Vagina (tissue), 2 donors: ENCODE measurements at places on chromosomes 4 and X.

GRCh38 chr4:147707892-147708672, 23.8 kb upstream of the ARHGAP10 start:
- no peak for DNase-seq

GRCh38 chr4:158964114-158964727, 138.7 kb upstream of the RAPGEF2 start:
- no peak for DNase-seq

GRCh38 chrX:41009850-41010846, 75.1 kb upstream of the USP9X start:
- peak; percentile 92 for DNase-seq

DNA sequence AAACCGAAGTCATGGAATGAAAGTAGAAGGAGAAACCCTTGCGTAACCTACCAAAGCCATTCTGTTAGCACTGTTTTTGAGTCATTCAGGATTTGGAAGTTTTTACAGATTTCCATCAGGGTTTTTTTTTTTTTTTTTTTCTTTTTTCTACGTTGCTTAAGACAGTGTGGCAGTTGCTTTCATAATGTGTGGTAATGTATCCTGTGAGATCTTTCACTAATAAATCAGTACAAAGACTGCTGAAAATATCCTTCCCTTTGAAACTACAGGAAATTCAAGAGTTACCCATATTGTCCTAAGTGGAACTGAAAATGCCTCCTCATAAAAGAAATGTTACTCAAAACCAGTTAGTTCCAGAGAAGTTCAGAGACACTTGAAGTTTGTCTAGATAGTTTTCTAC, 137.8 kb downstream of the RAPGEF2 start:
- no peak for DNase-seq

GRCh38 chrX:154061801-154062200, 35.7 kb downstream of the MECP2 start:
- no peak for DNase-seq

DNA sequence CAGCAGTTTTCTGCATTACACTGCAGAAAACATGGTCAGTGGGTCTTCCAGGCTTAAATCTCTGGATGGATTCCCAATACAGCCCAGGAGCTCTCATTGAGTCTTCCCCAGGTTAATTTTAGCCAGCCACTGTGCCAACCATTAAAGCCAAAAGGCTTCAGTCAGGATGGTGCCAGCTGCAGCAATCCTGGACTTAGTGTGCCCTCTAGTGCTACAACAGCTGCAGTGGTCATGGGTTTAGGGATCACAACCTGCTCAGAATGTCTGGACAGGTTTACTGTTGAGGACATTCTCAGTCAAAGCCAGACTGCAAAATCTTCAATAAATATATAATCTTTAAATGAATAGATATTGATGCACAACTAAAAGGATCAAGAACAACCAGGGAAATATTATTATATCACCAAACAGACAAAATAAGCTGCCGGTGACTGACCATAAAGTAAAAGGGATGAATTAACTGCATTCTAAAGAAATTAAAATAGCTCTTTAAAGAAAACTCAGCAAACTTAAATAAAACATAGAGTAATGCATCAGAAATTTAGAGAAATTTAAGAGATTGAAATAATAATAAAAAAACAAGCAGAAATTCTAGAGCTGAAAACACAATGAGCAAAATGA, 639.9 kb downstream of the SPOCK3 start:
- DNase-seq: no peak

DNA sequence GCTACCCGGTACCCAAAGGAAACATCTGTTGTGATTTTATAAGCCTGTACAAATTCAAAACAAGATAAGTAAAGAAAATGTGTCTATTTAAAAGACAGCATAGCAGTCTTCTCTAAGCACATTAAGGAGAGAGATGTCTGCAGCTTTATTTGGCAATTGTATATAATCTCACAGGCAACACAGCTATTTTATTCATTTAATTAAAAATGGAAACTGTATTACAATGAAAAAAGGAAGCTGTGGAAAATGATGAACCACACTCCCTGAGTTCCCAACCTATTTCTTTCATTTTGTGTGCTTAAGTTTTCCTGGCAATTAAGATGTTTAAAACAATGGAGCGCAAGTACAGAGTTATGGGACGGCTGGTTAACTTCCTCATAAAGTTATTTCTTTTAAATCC, 78.4 kb downstream of the CBLL2 start:
- DNase-seq: no peak

DNA sequence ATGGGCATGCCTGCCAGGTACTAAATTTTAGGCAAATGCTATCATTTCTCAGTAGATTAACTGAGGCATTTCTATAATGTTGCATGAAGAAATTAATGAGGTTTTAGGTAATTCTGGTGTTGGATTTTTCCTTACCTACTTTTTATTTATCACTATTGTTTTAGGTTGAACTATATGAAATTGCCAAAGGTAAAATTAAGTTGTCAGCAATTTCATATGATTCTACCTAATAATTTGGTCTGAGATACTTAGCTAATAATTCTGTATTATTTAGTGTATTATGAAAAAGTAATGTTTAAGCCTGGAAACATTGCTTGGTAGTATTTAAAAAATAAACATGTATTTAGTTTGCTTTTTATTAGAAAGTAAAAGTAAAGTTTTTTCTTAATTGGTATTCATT, 22.7 kb downstream of the SLC4A4 start:
- DNase-seq: no peak

GRCh38 chrX:15143825-15144121, 126.1 kb downstream of the ASB9 start:
- DNase-seq: no peak

GRCh38 chrX:1398431-1399340, 6.8 kb upstream of the SLC25A6 start:
- no peak for DNase-seq

- no peak for DNase-seq
Measured at GRCh38 chr4:176123710-176124407, 58.2 kb downstream of the WDR17 start.

DNA sequence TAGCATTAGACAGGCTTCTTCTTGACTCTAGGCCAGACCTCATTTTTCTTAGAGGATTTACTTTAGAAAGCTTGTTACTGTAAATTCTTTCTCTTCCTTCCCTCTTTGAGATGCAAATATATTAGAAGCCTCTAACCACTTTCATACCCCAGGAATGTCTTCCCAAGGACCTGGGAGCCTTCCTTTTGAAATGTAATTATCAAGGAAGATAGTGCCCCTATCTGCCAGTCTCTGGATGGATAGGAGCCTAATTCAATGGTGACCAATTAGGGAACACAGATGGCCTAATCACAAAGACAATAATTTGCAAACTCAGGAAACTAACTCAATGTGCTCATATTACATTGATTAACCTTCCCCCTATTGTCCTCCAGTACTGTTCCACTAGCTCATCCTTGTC, 145.6 kb upstream of the DCAF8L1 start:
- no peak for DNase-seq

GRCh38 chr4:86847571-86847970, 1.6 kb downstream of the SLC10A6 start:
- DNase-seq: no peak

DNA sequence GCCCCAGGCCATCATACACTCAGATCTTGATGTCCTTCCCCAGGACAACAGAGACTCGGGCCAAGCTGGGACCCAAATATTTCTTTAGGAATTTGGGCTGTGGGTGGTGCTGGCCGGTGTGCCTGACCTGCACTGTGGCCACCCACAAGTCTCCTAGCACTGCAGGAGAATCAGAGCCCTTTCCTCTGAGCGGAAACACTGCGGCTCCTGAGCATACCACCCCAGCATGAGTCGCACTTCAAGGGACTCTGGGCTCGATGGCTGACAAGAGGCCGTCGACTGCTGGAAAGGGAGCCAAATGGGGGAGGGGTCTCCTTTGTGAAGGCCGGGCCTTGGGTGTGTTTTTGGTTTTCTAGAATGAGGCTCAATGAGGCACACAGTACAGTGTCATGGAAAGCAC, 13.0 kb upstream of the IRAK1 start:
- DNase-seq: no peak

GRCh38 chrX:3263681-3264126, 82.7 kb downstream of the MXRA5 start:
- no peak for DNase-seq

DNA sequence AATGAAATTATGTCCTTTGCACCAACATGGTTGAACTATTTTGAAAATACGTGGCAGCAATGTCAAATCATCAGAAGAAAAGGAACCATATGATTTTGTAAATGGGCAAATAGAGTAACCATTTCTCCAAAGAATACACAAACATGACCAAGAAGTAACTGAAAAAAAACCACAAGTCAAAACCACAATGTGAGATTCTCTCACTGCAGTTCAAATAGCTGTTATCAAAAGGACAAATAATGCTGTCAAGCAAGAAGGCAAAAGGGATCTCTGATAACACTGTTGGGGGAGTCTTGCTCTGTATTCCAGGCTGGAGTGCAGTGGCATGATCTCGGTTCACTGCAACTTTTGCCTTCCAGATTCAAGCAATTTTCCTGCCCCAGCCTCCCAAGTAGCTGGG, 280.8 kb upstream of the ZCCHC13 start:
- no peak for DNase-seq
